ENCODE measurements at places on chromosomes 7 and 10. TPM values are rescaled to one million over a fixed set of nuclear protein-coding genes. Genes with fewer than 3 reads are reported as not detected.

TBX20 gene
- total RNA-seq, result 1.5 TPM

SFRP4 gene
- total RNA-seq, result not detected

ASB10 gene
- total RNA-seq, result not detected

SLC39A12 gene
- not detected for total RNA-seq

PRTFDC1 gene
- 1.6 TPM for total RNA-seq

NKX2-3 gene
- total RNA-seq, result not detected

NUB1 gene
- 65.2 TPM for total RNA-seq

ARHGEF5 gene
- total RNA-seq, result 10.5 TPM

TMEM236 gene
- 0.10 TPM for total RNA-seq

CHRM2 gene
- total RNA-seq, result not detected

Measured in CD4-positive, CD25-positive, alpha-beta regulatory T cell (primary cell).